RWPE2 (cell line): ENCODE measurements at places on chromosomes 1 and 21.
A peak's percentile ranks its signal among the peaks of the same experiment; 100 is the strongest.

DNA sequence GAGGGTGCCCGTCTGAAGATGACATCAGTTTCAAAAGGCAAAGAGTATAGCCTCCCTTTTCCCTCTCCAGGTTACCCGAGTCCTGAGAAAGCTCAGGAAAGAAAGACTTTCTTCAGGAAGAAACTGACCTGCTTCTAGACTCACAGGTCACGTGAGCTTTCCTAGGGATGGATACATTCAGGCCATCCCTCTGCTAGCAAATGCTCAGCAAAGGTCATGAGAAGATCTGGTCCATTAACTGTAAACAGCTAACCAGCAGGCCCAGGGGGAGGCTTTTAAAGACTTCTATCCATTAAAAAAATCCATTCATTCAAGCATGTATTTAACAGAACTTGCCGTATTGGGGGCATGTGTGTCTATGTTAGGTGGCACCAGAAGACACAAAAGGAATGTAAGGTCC is 605.5 kb downstream of the KIF26B start:
- no peak for DNase-seq

GRCh38 chr1:23421753-23422240 is 2.8 kb downstream of the TCEA3 start:
- DNase-seq = no peak

- DNase-seq = no peak
Observed at GRCh38 chr1:5877683-5878530, 114.3 kb downstream of the NPHP4 start.

DNA sequence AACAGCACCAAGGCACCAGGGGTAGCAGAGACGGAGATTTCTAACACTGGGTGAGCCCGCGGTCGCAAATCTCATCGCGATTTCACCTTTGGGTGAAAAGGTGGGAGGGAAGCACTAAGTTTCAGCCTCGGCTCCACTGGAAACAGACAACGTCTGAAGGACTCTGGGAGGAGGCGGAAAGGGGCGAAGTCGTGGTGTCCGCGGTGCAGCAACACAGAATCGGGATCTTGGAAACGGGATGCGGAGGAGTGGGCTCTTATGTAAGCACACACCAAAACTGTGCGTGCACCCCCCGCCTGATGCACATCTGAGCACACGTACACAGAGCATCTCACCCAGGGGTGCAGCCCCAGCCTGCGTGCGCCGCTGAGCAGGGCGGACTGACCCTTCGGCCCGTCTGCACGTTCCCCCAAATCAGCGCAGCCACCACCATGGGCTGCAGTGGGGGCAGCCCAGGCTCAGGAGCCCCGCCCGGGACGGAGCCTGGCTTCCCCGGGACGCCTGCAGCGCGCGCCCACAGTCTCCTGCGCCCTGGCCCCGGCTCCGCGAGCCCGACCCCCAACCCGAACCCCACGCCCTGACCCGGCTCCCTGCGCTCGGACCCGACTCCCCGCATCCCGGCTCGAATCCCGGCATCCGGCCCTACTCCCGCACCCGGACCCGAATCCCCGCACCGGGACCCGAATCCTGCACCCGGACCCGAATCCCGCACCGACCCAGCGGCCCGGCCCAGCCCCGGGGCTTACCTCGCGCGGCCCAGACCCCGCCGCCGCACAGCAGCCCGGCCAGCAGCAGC is 670 bp downstream of the CLSTN1 start:
- peak; percentile 71 for DNase-seq

DNA sequence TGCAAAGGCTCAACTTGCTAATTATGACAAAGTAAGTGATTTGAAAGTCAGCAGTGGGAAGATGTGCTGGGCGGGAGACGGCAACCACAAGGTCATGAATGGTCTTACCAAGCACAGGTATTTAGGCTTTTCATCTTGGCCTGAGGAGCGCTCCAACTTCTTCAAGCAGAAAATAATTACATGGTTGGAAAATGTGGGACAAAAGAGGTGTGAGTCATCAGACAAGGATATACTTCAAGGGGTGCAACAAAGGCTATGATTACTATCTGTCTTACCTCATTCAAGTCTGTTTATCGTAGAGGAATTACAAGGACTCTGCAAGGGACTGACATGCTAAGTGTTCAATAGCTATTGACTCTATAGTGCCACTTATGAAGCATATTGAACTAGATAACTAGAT is 2005.7 kb downstream of the MRPL39 start:
- DNase-seq = no peak

DNA sequence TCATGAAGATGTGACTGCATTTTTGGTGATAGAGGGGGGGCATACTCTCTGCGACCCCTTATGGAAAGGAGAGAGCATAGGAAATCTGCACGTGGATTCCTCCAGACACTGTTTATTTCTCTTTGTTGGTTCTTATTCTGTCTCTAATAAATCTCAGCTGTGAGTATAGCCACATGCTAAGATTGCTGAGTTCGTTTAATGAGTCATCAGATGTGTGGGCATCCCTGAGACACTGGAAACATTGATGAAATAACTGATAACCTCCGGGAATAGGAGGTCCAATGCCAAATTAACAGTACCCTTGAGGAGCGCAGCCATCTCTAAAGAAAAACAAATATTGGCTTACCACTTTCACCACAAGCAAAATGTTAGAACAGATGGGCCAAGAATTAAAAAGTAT is 880.2 kb upstream of the NEGR1 start:
- no peak for DNase-seq

- no peak for DNase-seq
Observed at GRCh38 chr1:222357252-222357651, 190.7 kb downstream of the HHIPL2 start.

GRCh38 chr1:85683292-85684025 is 24.8 kb downstream of the ZNHIT6 start:
- DNase-seq = no peak

DNA sequence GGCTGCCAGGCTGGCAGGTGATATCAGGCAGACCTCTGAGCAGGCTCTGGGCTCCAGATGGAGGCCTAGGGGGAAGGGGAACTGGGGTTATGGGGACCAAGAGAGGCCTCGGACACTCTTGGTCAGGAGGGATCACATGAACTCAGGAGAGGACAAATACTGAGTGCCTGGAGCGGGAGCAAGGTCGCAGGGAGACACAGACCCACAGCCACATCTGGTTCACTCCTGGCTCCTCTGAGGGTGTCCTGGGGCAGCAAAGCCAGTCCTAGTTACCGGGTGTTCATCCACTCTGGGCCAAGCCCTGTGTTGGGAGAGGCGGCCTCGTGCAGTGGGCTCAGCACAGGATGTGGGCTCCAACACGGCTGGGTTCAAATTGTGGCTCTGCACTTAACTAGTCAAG is 239.0 kb downstream of the PTPRU start:
- DNase-seq = no peak
